ENCODE measurements at places on chromosomes 13 and 19.

GRCh38 chr13:30880151-30880855, 25.8 kb upstream of the MEDAG start:
- no peak for DNase-seq

GRCh38 chr13:79866436-79866835, 385.5 kb downstream of the NDFIP2 start:
- DNase-seq, result no peak

GRCh38 chr13:113216254-113217048, 7.0 kb downstream of the CUL4A start:
- peak; percentile 35 for DNase-seq

DNA sequence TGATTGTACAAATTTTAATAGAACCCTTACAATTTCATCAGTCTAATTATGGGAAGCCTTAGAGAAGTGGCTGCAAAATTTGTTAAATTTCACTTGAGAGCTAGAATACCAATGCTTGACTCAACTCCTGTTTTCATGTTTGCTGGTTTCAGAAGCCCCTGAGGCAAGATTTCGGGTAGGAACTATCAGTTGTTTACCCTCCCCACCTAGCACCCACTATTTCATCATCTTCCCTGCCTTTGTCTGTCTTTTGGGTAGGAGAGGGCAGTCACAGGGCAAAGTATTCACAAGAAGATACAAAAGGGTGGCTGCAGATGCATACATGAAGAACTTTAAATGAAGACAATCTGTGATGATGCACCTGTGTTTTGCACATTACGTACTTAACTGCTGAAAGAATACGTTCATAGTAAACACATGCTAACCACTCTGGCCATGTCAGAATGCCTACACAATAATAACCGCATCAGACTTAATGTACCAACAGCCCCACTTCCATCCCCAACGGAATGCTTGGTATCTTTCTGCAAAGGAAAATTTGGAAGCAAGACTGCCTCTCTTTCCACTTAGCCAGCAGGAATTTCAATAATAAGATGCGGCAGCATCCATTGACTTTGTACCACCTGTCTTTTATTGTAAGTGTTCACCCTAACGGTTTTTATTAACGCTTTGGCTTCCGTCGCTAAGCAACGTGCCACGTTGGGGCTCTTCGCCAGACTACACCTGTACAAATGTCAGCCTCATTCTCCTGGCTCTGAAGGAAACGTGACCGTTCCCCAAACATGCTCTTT, 30.4 kb downstream of the TPT1 start:
- DNase-seq, result no peak

GRCh38 chr13:22757530-22758120, 423.2 kb upstream of the SGCG start:
- DNase-seq, result no peak

- no peak for DNase-seq
These were observed 9.0 kb upstream of the ACTN4 start for GRCh38 chr19:38638461-38638860.

DNA sequence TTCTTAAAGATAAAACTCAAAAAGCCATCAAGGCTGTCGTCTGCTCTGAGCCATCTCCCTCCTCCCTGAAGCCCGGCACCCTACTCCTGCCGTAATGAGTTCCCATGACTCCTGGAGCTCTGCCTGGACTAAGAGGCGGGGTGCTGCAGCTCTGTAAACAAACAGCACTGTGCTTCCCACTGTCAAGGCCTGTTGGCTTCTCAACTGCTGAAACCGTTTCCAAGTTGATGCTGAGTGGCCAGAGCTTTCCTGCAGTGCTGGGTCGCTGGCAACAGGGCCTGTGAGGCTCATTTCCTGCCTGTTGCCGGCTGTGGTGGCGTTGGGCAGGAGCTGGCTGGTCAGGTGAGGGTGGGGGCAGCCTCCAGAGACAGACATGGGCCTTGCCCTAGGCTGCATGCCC, 26.7 kb upstream of the ISYNA1 start:
- no peak for DNase-seq

GRCh38 chr13:50599927-50600326, 243.6 kb downstream of the DLEU7 start:
- no peak for DNase-seq

GRCh38 chr13:50167967-50168366, 152.7 kb downstream of the KCNRG start:
- DNase-seq, result no peak

GRCh38 chr19:10805065-10805757, 30.8 kb downstream of the TMED1 start:
- DNase-seq, result no peak

DNA sequence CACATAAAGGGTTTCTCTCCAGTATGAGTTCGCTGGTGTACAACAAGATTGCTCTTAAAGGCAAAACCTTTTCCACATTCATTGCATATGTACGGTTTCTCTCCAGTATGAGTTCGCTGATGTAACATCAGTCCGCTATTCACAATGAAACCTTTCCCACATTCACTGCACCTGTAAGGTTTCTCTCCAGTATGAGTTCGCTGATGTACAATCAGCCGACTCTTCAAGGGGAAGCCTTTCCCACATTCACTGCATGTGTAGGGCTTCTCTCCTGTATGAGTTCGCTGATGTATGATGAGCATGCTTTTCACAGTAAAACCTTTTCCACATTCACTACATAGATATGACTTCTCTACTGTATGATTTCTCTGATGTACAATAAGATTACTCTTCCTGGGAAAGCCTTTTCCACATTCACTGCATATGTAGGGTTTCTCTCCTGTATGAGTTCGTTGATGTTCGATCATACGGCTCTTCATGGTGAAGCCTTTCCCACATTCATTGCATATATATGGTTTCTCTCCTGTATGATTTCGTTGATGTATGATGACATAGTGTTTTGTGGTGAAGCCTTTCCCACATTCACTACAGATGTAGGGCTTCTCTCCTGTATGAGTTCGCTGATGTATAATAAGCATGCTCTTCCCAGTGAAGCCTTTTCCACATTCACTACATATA, 6.0 kb upstream of the ZNF614 start:
- DNase-seq, result no peak

- no peak for DNase-seq
These were observed 5.8 kb upstream of the DNM2 start for GRCh38 chr19:10712045-10712444.

- no peak for DNase-seq
These were observed 18.3 kb downstream of the CKM start for GRCh38 chr19:45304141-45304926.

DNA sequence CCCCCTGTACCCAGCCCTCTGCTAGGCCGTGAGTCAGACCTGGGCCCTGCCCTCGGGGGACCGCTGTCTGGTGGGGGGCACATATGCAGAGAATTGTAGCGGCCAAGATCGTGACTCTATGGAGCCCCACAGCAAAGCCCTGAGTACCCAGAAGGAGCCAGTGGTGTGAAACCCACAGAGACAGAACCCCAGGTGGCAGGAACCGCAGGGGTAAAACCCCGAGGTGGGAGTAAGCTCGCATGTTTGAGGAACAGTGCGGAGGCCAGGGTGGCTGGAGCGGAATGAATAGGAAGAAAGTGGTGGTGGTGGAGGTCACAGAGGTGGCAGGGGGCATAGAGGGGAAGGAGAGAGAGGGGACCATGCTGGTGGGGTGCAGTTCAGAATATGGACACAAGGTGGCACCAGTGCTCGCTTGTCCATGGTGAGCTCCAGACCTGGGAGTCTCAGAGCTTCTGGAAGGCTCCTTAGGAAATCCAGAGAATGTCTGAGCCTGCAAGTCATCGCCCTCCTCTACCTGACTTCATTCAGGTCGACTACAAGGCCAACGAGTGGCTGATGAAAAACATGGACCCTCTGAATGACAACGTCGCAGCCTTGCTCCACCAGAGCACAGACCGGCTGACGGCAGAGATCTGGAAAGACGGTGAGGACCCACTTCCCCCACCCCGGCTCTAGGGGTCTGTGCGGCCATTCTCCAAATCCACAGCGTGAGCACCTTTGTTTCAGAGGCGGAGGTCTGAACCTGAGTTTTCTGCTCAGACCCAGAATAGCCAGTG, 48.9 kb downstream of the MYH14 start:
- DNase-seq, result no peak

DNA sequence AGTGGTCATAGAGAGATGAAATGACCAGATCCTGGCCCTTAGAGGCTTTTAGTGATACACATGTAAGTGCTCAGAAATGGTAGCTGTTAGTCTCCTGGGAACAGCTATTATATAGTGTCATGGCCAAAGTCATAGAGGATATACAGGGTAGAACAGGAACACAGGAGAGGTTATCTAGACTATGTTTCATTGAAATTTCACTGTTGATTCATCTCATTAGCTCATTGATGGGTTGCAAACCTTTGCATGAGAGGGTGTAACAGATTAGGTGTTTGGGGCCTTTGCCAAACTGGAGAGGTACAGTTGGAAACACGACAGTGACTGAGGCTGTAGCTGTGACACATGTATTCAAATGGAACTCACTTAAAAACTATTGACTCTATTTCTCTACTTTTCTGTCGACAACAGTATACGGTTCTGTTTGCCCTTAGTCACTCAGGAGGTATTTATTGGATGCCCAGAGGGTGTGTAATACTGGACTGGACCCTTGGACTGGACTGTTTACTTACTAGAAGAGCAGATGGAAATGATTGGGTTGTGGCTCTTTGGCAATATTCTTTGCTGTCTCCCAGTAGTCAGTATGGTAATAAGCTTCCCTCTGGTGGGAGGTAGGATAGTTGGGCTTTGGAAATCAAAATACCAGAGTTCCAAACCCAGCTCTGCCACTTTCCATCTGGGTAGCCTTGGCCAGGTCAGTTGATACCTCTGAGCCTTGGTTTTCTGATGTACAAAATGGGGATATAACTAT, 29.8 kb downstream of the ARHGAP35 start:
- DNase-seq, result no peak
